Activated naive CD4-positive, alpha-beta T cell (primary cell): ENCODE measurements at places on chromosomes 5 and 9.

DNA sequence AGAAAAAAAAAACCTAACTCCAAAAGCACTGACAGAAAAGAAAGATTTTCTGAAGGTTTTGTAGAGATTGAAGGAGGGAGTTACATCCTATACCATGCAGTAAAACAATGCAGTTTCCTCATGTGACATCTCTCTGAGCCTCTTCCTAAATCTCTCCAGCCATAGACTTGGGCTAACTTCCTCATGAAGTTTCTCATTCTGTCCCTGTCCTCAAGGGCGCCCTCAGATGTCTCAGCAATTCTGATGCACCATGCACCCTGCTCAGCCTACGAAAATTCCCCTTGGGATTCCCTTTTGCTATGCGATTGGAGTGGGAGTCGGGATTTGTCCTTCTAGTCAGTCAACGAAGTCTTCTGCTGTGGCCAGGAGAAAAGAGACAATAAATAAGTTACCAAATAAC is 68.9 kb downstream of the FAT2 start:
- DNase-seq = no peak

GRCh38 chr5:115496936-115497576 is 47.5 kb downstream of the FEM1C start:
- DNase-seq = no peak

DNA sequence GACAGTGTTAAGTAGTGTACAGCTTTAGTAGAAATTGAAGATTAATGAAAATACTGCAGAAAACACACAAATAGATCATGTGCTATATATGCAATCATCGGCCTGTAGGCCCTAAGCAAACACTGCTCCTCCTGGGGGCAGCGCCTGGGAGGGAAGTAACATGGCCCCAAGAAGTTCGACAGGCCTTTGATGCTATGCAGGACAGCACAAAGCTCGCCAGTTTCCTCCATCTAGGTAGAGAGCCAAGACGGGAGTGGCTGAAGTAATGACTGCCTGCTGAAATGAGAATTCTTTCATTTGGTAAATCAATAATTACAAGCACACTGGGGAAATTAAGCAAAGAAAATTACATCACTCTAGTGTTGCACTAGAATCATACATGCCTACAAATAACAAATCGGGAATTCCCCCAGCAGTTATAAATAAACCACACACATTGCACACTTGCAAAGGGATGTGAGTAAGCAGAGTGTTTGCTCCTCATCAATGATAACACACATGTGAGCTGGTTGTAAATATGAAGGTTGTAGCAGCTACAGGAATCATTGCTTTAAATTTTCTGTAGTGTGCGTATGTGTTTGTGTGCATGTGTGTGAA is 219.9 kb upstream of the NFIL3 start:
- no peak for DNase-seq

DNA sequence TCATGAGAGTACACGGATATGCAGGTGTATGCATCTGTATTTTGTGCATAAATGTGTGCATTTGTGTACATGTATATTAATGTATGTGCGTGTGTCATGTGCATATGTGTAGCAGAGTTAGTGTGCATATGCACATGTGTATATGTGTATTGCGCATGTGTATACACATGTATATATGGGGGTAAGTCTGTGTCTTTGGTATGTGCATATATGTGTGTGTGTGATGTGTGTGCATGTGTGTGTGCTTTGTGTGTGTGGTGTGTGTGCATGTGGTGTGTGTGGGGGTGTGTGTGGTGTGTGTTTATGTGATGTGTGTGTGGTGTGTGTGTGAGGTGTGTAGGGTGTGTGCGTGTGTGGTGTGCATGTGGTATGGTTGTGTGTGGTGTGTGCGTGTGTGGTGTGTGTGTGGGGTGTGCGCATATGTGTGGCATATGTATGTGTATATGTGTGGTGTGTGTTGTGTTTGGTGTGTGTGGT is 13.1 kb upstream of the CTSL start:
- DNase-seq = no peak

GRCh38 chr9:87122947-87123685 is 175.8 kb upstream of the GAS1 start:
- DNase-seq = no peak
